Activated T-helper 1 cell treated with anti-CD3 and anti-CD28 coated beads, Interleukin-12 subunit alpha, Interleukin-12 subunit beta, Interleukin-2, Interleukin-4 antibody, amounts not matched to agents 30 ng/mL and 10 ng/mL and 1 ng/mL, durations not matched to agents 14 hours and 24 hours and 36 hours (primary cell): ENCODE measurements at places on chromosomes 4 and X. TPM values are rescaled to one million over a fixed set of nuclear protein-coding genes. Genes with fewer than 3 reads are reported as not detected.

The NAA10 gene
- total RNA-seq: 150 and 156 TPM in 2 replicates

The PDLIM3 gene
- total RNA-seq: not detected in 2 replicates

The CD99L2 gene
- 9.0 and 10.1 TPM in 2 replicates for total RNA-seq

The PNMA6A gene
- total RNA-seq: 0.56 and 0.73 TPM in 2 replicates

GRCh38 chr4:13218326-13218958, 265.7 kb downstream of the RAB28 start:
- no peaks in the 10 kb centered on the region for H3K27me3 ChIP-seq
- H3K4me3 ChIP-seq: no peak overlapping the region
- DNase-seq: no peak
- H3K27ac ChIP-seq: no peak overlapping the region
- no peaks in the 10 kb centered on the region for H3K36me3 ChIP-seq

- no peak overlapping the region for H3K27ac ChIP-seq
- H3K4me3 ChIP-seq: no peak overlapping the region
- no peak for DNase-seq
These were observed 65.4 kb downstream of the GPRIN3 start for GRCh38 chr4:89242216-89242615.

DNA sequence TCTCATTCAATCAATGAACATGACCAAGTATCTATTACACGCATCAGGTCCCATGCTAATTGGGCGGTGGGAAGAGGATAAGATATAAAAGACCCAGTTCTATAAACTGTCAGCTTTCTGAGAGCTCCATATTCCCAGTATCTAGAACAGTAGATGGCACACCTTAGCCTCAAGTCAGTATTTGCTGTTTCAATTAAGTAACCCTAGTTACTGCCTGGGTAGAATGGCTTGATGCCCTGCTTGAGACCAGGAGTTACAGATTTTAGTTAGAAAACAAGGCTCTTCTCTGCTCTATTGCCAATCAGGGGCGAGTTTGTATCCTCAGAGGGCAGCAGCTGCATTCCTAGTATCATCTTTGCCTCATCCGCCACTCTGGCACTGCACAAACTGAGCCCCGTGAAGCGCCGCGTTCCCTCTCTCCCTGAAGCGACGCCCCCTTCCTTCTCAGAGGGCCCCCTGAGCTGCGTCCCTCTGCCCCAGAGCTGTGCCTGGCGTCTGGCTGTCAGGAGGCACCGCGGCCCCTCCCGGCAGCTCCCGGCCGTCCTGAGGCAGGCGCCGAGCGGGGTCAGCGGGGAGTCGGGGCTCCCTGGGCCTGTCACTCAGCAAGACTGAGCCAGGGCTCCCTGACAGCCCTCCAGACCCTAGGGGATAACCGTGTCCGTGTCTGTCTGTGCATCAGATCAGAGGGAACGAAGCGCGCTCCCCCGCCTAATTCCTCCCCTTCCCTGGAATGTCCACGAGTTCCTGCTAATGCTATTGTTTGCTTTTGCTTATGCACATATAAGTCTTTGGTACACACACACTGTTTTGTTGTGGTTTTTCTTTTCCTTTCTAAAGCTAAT, 212.4 kb upstream of the TTC29 start:
- H3K36me3 ChIP-seq: no peaks in the 10 kb centered on the region
- no peak overlapping the region for H3K27ac ChIP-seq
- H3K27me3 ChIP-seq: peaks cover 15% of the 10 kb centered on the region
- H3K4me1 ChIP-seq: no peaks in the 10 kb centered on the region

- no peak overlapping the region for H3K27ac ChIP-seq
- H3K27me3 ChIP-seq: peaks cover 13% of the 10 kb centered on the region
- no peaks in the 10 kb centered on the region for H3K36me3 ChIP-seq
- no peaks in the 10 kb centered on the region for H3K4me1 ChIP-seq
These were observed 127.9 kb downstream of the SLC39A8 start for GRCh38 chr4:102217345-102217744.

- no peak overlapping the region for H3K4me3 ChIP-seq
- no peak overlapping the region for H3K27ac ChIP-seq
- no peaks in the 10 kb centered on the region for H3K36me3 ChIP-seq
- no peaks in the 10 kb centered on the region for H3K4me1 ChIP-seq
These were observed 56.0 kb downstream of the RAI2 start for GRCh38 chrX:17805120-17805519.

- no peak overlapping the region for H3K4me3 ChIP-seq
- no peaks in the 10 kb centered on the region for H3K36me3 ChIP-seq
- no peak for DNase-seq
- no peaks in the 10 kb centered on the region for H3K4me1 ChIP-seq
- peaks cover 13% of the 10 kb centered on the region for H3K27me3 ChIP-seq
These were observed 18.4 kb upstream of the FNIP2 start for GRCh38 chr4:158750379-158750778.
